ENCODE measurements at places on chromosomes 5 and 9.

- H3K36me3 ChIP-seq, result no peaks in the 10 kb centered on the region
- H3K27ac ChIP-seq, result no peak overlapping the region
- H3K4me3 ChIP-seq, result no peak overlapping the region
- peaks cover 10% of the 10 kb centered on the region for H3K4me1 ChIP-seq
- no peaks in the 10 kb centered on the region for H3K27me3 ChIP-seq
- no peak for DNase-seq
These were observed 441.9 kb downstream of the ARHGEF28 start for GRCh38 chr5:74067748-74068541.

DNA sequence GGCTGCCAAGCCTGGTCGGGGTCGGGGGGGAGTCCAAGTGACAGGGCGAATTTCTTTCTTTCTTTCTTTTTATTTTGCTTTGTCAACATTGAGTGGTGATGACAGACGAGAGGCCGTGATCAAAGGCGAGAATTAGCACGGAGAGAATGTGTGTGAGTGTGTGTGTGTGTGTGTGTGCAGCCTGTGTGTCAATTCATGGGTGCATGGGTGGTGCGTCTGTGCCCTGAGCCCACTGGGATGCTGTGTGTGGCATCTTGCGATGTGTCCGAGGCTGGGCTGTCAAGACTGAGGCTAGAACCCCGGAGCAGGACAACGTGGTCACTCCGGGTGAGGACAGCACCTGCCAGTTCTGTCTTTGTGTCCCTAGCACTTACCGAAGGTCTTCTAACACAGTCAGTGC is 4.7 kb upstream of the FIBCD1 start:
- no peak overlapping the region for H3K27ac ChIP-seq
- H3K36me3 ChIP-seq, result no peaks in the 10 kb centered on the region
- peaks cover 39% of the 10 kb centered on the region for H3K27me3 ChIP-seq
- H3K4me1 ChIP-seq, result peaks cover 21% of the 10 kb centered on the region

DNA sequence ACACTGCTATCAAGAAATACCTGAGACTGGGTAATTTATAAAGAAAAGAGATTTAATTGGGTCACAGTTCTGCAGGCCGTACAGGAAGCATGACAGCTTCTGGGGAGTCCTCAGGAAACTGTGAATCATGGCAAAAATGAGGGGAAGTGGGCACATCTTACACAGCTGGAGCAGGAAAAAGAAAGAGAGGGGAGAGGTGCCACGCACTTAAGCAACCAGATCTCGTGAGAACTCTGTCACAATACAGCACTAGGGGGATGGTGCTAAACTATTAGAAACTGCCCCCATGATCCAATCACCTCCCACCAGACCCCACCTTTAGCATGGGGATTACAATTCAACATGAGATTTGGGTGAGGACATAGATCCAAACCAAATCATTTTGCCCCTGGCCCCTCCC is 105.5 kb upstream of the CPLX2 start:
- DNase-seq, result no peak
- no peaks in the 10 kb centered on the region for H3K27me3 ChIP-seq
- H3K4me1 ChIP-seq, result no peaks in the 10 kb centered on the region
- no peak overlapping the region for H3K27ac ChIP-seq
- H3K4me3 ChIP-seq, result no peak overlapping the region

DNA sequence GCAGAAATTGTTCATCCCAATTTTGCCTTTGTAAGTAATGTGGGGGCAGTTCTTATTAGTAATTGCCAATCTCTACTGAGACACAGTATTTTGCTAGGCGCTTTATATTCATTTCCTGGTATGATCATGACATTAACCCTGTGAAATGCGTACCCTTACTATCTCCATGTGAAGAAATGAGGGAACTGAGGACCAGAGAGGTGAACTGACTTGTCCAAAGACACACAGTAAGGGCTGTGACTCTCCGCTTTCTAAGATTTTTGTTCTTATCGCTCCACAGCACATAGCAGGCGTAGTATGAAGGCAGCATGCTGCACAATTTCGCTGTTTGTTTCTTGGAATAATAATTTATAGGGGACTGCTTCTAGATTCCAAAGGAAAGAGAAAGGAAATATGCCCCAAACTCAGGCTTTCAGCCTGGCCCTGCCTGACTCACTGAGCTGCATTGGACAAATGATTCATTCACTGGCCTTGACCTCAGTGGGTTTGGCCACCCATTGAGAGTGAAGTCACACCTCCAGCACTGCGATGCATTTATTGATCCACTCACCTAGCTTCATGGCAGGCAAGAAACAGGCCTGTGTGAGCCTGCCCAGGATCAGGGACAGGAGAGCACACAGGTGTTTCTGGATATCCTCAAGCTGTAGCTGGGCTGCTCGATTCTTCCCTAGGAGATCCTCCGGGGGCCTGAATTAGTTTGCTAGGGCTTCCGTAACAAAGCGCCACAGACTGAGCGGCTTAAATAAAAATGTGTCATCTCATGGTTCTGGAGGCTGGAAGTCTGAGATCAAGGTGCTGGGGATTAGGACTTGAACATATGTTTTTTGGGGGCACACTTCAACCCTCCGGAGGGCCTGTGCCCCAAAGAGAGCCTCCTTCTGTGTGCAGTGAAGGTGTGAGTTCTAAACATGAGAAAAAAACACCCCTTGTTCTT is 7.2 kb upstream of the DUSP1 start:
- H3K4me1 ChIP-seq, result peaks cover 26% of the 10 kb centered on the region
- H3K27ac ChIP-seq, result peak overlapping the region; percentile 99
- no peaks in the 10 kb centered on the region for H3K36me3 ChIP-seq
- DNase-seq, result peak; percentile 80

DNA sequence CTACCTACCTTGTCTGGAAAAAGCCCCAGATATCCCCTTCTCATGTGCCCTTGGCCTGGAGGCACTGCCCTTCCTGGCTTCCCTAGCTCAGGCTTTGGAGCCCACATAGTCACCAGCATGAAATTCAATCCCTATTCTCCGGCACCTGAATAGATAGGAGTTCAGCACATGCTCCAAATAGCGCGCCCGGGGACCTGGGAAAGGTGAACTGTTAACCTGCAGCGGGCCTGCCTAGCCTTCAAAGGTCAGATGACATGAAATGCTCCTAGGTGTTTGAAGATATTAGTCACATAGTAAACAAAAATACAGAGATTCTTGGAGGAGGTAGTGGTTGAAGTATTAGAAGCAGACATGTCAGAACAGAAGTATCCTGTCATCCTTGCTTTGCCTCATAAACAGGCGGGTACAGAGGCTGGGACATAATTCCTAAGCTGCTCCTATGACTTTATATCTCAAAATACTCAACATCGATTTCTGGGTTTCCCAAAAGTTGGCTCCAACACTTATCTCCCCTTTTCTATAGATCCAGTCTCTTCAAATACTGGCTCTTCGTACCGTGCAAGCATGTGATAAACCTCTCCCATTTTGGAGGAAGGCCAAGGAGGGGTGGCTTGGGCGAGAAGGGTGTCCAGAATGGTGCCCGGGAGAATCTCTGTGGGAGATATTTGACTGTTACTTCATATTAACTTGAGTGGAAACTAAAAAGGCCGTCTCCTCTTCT is 88.0 kb upstream of the ANKH start:
- no peak overlapping the region for H3K27ac ChIP-seq
- H3K4me3 ChIP-seq, result no peak overlapping the region
- no peaks in the 10 kb centered on the region for H3K36me3 ChIP-seq
- DNase-seq, result no peak
- H3K4me1 ChIP-seq, result no peaks in the 10 kb centered on the region
- no peaks in the 10 kb centered on the region for H3K27me3 ChIP-seq

DNA sequence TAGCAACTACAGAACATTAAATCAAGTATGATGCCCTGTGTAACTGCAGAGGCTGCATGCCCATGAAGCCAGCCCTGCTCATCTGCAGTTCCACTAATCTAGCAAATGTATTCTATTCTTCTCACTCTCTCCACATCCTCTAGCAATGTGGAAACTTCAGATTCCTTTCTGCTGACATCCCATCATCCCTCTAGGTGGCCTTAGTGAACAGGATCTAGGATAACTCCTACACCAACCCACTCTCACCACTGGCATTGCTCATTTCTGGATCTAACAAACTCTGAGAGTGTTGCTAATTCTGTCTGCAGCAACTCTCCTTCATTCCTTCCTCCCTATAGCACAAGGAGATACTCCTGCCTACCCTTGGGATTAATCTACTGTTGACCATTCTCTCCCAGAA is 80.8 kb downstream of the FAM81B start:
- no peaks in the 10 kb centered on the region for H3K27me3 ChIP-seq
- no peaks in the 10 kb centered on the region for H3K4me1 ChIP-seq
- H3K36me3 ChIP-seq, result no peaks in the 10 kb centered on the region
- DNase-seq, result no peak
- no peak overlapping the region for H3K4me3 ChIP-seq

DNA sequence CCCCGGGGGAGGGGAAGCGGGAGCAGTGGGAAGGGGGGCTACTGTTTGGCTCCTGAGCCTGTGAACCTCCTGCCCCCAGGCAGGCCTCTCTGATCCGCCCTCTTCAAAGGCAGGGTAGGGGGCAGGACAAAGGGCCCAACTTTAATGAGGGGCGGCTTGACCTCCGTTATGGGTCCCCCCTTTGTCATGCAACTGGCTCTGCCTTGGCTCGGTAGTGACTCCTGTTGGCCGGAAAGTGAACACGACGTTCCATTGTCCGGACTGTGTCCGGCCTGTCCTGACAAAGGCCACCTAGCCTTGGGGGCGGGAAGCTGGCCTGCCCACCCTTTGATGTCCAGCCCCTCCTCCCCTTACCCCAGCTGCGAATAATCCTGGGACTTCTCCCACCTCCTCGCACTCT is 1.3 kb downstream of the CDX1 start:
- no peaks in the 10 kb centered on the region for H3K4me1 ChIP-seq
- no peak for DNase-seq
- H3K36me3 ChIP-seq, result no peaks in the 10 kb centered on the region
- H3K27ac ChIP-seq, result no peak overlapping the region

- no peaks in the 10 kb centered on the region for H3K27me3 ChIP-seq
These were observed 231.9 kb downstream of the NDUFS4 start for GRCh38 chr5:53792338-53792737.

DNA sequence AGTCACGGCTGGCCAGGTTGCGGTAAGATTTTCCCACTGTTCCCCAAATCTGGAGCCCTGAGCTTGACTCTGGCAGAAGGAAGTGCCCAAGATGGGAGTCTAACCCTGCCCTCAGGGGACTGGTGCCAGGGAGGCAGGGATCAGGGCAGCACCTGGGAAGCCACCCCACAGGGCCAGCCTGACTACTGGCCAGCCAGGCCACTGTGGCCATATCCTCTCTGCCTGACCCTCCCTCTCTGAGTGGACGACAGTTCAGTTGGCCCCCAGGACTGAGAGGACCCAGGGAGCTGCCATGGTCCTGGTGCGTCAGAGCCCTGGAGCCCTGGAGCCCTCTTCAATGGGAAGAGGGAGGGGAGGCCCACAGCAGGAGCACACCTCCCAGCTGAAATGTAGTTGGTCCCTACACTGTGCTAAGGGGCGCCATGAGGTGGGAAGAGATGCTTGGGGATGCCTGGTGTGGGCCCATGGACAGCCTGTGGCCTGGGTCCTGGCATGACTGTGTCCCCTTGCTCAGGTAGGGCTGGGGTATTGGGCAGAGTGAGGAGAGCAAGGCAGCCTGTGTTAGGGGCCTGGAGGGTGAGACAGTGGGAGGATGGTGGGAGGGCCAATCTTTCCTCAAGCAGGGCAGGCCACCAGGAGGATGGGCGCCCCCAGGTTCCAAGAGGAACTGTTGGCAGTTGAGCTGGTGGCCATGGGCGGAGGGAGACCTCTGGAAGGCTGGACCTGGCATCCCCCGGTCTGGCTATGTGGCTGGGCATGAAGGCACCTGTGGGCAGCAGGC is 81.1 kb downstream of the PHF2 start:
- peak; percentile 53 for DNase-seq
- no peak overlapping the region for H3K4me3 ChIP-seq
- no peak overlapping the region for H3K27ac ChIP-seq
- peaks cover 8% of the 10 kb centered on the region for H3K36me3 ChIP-seq
- no peaks in the 10 kb centered on the region for H3K27me3 ChIP-seq

GRCh38 chr5:31236339-31236738 is 42.9 kb downstream of the CDH6 start:
- no peak overlapping the region for H3K4me3 ChIP-seq
- H3K27ac ChIP-seq, result no peak overlapping the region
- H3K4me1 ChIP-seq, result no peaks in the 10 kb centered on the region
- H3K27me3 ChIP-seq, result no peaks in the 10 kb centered on the region

GRCh38 chr5:142716963-142717362 is 31.1 kb upstream of the FGF1 start:
- peaks cover 9% of the 10 kb centered on the region for H3K4me1 ChIP-seq
- no peak for DNase-seq
- no peaks in the 10 kb centered on the region for H3K36me3 ChIP-seq
- H3K27ac ChIP-seq, result peak overlapping the region; percentile 29
- no peaks in the 10 kb centered on the region for H3K27me3 ChIP-seq
